ENCODE measurements at places on chromosomes 16 and 17.

- no peak for DNase-seq
Observed at GRCh38 chr17:56172517-56172982, 19.3 kb downstream of the ANKFN1 start.

GRCh38 chr17:44197107-44197506, 2.6 kb downstream of the ATXN7L3 start:
- DNase-seq: no peak

DNA sequence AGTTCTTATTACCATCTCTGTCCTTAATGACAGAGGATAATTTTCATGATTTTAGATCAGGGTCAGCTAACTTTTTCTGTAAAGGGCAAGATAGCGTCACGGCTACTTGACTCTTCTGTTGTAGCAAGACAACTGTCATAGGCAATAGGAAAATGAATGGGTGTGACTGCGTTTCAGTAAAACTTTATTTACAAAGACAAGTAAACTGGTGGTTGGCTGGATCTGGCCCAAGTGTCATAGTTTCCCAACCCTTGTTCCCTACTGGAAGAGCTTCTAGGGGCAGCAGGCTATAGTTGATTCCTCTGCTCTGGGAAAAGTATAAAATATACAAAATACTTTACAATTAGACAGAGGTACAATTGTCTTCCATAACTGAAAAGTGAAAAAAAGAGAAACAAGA, 50.6 kb upstream of the VPS4A start:
- DNase-seq: no peak

GRCh38 chr16:10646581-10647263, 48.0 kb downstream of the TEKT5 start:
- DNase-seq: no peak

GRCh38 chr17:31780483-31780882, 78.6 kb downstream of the COPRS start:
- DNase-seq: no peak

- no peak for DNase-seq
Observed at GRCh38 chr17:18117533-18117932, 9.0 kb downstream of the MYO15A start.

DNA sequence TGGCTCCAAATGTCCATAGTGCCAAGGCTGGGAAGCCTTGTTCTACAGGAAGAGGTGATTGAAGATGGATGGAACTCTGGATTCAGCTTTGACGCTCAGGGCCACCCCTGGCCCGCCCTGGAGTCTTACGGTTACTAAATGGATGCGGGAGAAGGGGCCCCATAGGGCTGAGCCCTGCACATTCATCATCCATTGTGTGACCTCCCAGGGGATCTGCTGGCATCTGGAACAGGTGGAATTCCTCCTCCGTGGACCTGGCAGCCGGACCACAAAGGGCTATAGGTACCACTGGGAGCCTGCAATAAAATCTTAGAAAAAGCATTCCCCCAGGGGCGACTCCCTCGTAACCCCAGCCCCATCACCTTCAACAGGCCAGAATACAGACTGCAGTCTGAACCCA, 81.4 kb upstream of the NOL11 start:
- no peak for DNase-seq

- peak; percentile 34 for DNase-seq
Observed at GRCh38 chr17:7717756-7718350, 309 bp downstream of the DNAH2 start.

DNA sequence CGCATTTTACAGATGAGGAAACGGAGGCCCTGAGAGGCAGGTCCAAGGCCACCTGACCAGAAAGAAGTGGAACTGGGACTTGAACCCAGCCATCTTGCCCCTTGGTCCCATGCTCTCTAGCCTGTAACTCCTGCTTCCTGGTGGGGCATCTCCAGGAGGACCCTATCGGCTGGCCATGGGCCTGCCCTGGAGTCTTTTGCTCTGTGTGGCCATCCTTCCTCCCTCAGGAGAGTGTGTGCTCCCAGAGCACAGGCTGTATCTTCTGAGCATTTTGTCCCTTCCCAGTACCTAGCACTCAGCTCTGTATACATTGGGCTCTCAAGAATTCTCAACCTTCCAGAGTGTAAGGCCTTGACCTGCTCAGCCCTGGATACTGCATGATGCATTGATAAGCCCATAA, 28.4 kb upstream of the STH start:
- no peak for DNase-seq

- no peak for DNase-seq
Observed at GRCh38 chr16:86455640-86456039, 54.7 kb upstream of the FOXF1 start.

DNA sequence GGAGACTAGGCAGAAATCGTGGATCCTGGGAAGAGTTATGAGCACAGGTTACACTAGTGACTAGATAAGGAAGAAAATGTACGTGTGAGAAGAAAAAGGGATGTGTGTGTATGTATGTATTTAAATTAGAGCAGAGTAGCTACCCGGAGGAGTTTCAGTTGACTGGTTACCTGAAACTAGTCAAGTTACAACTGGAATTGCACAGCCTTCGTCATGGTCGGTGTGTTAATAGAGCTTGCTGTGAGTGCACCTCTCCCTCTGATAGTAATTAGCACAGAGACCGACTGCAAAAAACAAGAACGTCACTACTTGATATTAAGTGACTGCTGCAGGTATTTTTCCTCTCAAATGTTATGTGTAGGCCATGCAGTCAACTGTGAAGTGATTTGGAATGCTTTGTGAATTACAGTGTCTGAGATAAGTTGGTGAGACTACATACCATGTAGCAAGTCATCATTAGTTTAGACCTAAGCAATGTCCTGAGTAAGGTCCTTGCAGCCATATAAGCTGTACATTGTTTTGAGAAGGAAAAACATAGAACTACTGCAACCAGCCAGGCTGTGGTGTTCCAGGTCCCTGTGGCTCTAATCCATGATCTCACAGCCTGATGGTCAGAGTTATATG, 95.7 kb downstream of the WNT3 start:
- DNase-seq: no peak

GRCh38 chr16:85138825-85139627, 26.8 kb upstream of the CIBAR2 start:
- peak; percentile 33 for DNase-seq

- DNase-seq: no peak
Observed at GRCh38 chr16:65769776-65770438, 596.6 kb upstream of the CDH5 start.

- no peak for DNase-seq
Observed at GRCh38 chr17:15659663-15660062, 24.4 kb downstream of the TRIM16 start.

GRCh38 chr17:68924793-68925720, 30.1 kb downstream of the ABCA8 start:
- no peak for DNase-seq
